HEK293T (cell line): ENCODE measurements at places on chromosomes 5 and 9.
A peak's percentile ranks its signal among the peaks of the same experiment; 100 is the strongest.

DNA sequence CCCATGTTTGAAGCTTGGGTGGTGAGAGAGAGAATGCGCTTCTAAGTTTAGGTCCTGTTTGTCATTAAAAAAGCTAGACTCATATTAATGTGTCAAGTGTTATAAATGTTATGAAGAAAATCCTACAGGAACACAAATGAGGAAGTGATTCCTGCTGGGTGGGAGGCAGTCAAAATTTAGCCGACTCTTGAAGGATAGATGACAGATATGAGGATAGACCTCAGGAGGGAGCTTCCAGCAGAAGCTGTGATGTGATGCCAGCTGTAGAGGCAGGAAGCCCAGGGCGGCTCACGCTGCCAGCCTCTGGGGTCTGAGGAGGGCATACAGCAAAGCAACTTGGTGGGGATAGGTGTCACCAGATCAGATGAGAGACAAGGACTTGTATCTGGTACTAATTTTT lies 74.7 kb upstream of the ADAMTS16 start:
- no peak for DNase-seq

GRCh38 chr5:58827463-58827862 lies 244.6 kb downstream of the RAB3C start:
- DNase-seq: no peak

GRCh38 chr5:9350301-9350797 lies 195.5 kb downstream of the SEMA5A start:
- no peak for DNase-seq

- DNase-seq: no peak
Measured at GRCh38 chr5:32195265-32195664, 21.1 kb upstream of the GOLPH3 start.

DNA sequence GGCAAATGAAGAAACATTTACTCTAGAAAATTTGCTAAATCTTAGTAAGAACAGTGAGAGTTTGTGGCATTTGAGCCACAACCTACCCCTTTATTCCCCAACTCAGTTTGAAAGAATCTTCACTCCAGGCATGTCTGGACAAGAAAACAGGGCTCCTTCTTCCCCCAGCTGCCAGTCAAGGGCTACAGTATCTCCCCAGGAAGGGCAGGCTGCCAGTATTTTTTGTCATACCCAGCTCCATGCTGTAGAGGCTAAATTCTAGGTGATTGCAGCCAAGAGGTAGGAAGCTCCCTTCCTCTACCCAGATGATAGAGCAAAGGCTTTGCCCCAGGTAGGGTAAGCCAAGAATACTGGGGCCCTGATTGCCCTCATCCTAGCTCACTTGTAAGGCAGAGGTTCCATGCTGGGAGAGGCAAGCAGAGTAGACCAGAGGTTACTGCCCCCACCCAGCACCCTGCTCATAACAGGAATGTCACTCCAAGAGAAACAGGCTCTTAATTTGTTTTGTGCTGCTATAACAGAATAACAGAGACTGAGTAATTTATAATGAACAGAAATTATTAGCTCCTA lies 20.0 kb upstream of the GRPEL2 start:
- DNase-seq: no peak

DNA sequence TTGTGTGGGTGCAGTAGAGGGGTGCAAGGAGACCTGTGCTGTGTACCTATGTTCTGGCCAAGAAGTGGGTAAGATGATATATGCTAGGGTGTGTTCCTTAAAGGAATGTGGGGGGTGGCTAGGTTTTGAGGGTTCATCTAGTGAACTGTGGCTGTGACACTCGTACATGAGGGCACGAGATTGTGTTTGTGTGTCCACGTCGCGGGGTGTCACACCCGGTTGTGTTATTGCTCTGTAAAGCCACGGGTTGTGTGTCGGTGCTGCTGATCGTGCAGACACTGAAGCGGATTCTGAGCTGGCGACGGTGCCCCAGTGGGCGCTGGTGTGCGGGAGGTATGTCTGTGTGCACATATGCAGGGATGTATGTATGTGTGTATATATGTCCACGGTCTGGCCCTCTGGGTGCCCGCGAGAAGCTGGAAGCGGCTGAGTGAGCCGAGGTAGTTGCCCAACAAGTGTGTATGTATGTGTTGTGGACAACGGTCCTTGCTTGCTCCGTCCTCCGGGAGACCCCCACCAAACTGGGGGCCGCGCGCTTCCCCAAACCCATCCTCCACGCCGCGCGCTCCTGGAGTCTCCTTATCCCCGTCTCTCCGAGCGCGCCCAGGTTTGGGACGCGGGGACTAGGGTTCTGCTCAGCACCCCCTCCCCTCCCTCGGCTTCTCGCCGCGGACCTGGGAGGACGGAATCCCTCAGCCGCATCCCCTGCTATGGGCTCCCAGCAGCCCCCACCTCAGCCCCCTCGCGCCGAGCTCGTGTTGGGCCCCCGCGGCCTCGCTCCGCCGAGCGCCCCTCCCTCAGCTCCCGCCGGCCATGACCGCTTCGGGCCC lies 639 bp downstream of the PCDH1 start:
- DNase-seq: no peak

- DNase-seq: no peak
Measured at GRCh38 chr5:133538718-133539117, 73.6 kb downstream of the FSTL4 start.

GRCh38 chr9:115382865-115383264 lies 264.9 kb upstream of the TNC start:
- DNase-seq: no peak

DNA sequence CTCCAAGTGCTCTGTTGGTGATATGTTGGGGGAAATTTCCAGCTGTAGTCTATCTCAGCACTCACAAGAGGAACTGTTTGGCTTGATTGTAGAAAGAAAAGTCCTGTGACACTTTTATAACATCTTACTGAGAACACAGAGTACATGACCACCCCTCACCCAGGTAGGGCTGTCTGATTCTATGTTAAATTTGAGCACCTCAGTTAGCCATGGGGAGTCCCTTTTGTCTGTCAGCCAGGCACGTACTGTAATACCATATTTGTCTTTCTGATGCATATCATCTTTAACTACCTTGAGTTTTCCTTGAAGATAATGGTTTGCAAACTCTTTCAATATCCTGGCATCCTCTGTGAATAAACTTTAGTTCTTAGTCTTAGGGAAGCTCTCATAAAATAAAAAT lies 164.5 kb downstream of the IZUMO3 start:
- DNase-seq: no peak

GRCh38 chr5:127899214-127899610 lies 184.4 kb upstream of the SLC12A2 start:
- no peak for DNase-seq

DNA sequence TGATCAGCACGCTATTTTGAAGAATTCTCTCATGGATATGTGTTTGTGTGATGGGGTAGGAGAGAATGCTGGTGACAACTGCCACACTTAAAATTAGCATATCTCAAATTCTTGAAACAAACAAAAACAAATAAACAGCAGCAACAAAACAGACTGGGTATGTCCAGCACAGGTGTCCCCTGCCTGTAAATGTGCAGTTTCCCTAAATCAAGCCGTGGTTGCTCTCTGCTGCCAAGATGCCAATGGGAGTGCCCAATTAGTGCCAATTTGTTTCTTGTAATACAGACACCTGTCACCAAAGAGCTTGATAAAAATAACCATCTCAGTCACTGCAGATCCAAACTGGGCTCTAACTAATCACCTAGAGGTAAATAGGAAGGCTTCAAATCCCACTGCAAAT lies 144.2 kb upstream of the SMARCA2 start:
- DNase-seq: no peak

GRCh38 chr5:172005708-172006320 lies 624 bp downstream of the FBXW11 start:
- peak; percentile 28 for DNase-seq

- no peak for DNase-seq
Measured at GRCh38 chr9:27073841-27074728, 34.9 kb upstream of the TEK start.

GRCh38 chr9:133415170-133415569 lies 2.6 kb downstream of the REXO4 start:
- DNase-seq: no peak

DNA sequence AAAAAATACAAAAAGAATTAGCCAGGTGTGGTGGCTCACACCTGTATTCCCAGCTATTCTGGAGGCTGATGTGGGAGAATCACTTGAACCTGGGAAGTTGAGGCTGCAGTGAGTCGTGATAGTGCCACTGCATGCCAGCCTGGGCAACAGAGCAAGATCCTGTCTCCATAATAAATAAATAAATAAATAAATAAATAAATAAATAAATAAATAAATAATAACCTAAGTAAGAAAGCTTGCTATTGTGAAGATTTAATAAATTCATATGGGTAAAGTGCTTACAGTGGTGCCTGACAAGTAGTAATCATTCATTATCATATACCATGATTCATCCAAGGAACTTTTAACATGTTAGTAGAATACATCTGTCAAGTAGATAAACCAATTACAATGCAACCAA lies 13.4 kb downstream of the SVEP1 start:
- no peak for DNase-seq

- no peak for DNase-seq
Measured at GRCh38 chr9:97721396-97721795, 24.3 kb upstream of the XPA start.
